Esophagus squamous epithelium (tissue), 5 donors: ENCODE measurements at places on chromosomes 11 and 22.

GRCh38 chr22:36870250-36870649 is 9.4 kb downstream of the NCF4 start:
- DNase-seq, result no peak

DNA sequence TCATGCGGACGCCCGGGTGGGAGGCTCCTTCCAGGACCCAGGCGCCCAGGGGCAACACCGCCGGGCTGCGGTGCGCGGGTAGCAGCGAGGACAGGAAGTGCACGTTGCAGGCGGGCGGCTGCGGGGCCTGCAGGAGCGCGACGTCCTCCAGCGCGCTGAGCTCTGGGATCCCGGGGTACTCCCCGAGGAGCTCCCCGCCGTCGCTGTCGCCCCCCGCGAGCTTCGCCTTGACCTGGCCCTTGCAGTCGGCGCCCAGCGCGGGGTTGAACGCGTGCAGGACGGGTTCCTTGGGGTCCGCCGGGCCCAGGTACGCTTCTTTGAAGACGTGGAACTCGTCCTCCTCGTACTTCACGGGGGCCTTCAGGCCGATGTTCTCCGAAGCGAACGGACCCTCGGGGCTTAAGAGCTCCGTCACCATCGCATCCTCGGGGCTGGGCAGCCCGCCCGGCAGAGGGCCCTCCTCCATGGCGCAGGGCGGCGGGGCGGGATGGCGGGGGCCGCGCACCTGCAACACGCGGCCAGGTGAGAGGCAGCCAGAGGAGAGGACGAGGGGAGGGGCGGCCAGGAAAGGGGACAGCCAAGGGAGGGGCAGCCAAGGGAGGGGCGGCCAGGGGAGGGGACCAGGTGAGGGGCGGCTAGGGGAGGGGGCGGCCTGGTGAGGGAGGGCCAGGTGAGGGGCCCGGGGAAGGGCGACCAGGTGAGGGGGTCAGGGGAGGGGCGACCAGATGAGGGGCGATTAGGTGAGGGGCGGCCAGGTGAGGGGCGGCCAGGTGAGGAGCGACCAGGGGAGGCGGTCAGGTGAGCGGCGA is 921 bp downstream of the TESMIN start:
- DNase-seq, result no peak

- no peak for DNase-seq
Observed at GRCh38 chr11:35786188-35786587, 123.6 kb downstream of the TRIM44 start.

- no peak for DNase-seq
Observed at GRCh38 chr11:114525682-114526081, 34.0 kb downstream of the NXPE1 start.

DNA sequence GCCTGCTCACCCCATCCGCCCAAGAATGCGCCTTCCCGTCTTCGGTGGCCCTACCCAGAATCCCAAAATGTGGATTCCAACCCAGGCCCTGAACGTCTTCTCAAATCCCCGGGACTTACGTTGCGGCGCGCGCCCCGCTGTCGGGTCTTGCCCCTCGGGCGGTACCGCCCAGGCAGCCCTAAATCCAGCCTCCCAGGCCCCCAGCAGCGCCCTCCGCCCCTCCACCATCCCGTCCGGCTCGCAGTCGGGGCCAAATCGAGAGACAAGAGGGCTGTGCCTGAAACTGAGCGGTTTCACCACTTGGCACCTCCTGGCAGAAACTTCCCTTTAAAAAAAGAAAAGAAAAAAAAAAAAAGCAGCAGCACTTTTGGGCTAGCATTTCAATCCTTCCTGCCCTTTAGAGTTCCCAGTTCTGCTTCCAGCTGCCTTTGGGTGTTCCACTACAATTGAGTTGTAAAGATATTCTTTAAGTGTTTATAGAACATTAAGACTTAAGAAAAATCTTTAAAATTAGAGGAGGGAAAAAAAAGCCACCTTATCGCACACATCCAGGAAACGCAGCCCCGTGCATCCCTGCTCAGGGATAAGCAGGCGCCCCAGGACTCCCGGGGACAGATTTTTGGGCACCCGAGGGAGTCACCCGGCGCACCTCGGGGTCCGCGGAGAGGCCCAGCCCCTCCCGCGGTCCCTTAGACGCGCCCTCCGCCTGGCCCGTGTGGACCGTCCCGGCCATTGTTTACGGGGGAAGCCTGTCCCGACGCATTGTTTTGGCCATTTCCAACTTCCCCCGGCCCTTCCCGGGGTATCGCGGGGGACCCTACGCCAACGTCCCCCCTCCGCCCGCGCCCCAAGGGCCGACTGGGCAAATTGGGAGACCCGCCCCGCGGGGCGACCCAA is 57.6 kb downstream of the KCNJ4 start:
- no peak for DNase-seq

DNA sequence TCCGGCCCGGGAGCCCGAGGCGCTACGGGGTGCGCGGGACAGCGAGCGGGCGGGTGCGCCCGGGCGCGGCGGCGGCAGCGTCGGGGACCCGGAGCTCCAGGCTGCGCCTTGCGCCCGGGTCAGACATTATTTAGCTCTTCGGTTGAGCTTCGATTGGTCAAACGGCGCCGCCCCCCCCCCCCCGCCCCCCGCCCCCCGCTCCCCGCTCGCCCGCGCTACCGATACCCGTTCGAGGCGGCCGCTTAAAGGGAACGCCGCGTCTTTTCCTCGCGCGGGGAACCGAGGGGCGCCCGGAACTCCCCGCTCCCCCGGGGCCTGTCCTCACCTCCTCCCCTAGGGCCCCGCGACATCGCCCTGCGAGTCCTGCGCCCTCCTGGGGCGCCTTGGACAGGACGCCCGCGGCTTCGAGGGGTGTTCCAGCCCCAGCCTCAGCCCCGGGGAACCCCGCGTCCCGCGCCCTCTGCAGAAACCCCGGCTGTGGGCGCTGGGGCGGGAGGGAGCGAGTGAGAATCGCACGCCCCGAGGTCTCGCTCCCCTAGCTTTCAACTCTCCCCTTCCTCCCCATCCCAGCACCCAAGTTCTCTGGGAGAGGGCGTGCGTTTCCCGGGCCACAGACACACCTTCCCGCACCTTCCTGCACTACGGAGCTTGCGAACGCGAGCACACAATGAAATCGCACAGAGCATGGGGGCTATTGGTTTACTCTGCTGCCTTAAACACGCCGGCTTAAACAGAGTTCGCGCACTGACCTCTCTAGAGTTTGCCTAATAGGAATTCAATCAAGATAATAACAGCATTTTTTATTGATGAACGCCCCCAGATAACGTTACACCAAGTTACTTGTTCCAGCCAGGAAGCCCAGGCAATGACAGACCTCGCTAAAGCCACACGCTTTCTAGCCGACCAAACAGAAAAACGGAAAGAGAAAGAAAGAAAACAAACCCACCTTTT is at the start of gene BDNF:
Gene BDNF (minus strand): TSS at position 105 of the 951 bp plus-strand sequence. CDS start 41,891 bp downstream, outside the sequence.
- DNase-seq, result no peak

DNA sequence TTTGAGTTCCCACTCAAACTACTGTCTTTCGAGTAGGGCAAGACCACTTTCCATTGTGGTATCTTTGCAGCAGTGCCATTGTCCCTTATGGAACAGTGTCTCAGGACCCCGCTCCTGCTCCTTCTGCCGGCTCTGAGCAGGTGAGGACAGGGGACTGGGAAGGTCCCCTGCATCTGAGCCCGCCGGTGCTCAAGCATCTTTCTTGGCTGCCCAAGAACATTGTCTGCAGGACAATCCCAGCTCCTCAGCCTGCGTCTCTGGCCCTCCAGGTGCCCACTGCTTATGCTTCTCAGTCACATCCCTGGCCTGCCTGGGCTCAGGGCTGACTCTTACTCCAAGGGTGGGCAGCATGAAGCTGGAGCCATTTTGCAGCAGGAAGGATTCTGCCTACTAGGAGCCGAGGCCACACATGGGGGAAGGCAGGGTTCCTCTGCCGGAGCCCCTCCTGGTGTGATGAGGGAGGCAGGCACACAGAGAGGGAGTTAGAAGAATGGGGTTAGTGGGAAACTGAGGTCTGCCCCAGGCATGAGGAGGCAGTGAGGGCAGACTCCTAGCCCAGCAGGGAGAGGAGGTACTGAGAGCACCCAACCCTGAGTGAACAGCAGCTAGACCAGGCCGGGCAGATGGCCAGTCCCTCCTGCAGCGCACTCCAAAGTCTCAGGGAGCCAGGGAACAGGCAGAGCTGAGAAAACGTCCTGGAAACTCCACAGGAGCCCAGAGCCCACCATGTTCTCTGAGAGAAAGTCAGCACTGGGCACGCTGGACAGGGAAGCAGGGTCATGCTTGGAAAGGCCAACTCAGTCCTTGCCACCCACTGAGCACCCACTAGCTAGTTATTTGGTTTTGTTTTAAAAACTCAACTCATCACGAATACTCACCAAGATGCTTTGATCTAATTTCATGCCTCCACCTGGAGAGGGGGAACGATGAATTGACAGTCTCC is 7.5 kb upstream of the PPARA start:
- DNase-seq, result no peak

GRCh38 chr11:65945941-65946558 is 770 bp downstream of the TSGA10IP start:
- no peak for DNase-seq
